ENCODE measurements at places on chromosomes 4 and X.

DNA sequence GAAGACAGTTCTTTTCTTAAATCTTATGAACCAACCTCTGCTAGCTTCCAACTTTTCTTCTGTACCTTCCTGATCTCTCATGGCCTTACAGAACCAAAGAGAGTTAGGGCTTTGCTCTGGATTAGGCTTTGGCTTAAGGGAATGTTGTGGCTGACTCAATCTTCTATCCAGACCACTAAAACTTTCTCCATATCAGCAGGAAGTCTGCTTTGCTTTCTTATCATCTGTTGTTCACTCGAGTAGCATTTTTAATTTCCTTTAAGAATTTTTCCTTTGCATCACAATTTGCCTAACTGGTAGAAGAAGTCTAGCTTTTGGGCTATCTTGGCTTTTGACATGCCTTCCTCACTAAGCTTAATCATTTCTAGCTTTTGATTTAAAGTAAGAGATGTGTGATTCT, 167.0 kb downstream of the TBCK start:
- DNase-seq: no peak

DNA sequence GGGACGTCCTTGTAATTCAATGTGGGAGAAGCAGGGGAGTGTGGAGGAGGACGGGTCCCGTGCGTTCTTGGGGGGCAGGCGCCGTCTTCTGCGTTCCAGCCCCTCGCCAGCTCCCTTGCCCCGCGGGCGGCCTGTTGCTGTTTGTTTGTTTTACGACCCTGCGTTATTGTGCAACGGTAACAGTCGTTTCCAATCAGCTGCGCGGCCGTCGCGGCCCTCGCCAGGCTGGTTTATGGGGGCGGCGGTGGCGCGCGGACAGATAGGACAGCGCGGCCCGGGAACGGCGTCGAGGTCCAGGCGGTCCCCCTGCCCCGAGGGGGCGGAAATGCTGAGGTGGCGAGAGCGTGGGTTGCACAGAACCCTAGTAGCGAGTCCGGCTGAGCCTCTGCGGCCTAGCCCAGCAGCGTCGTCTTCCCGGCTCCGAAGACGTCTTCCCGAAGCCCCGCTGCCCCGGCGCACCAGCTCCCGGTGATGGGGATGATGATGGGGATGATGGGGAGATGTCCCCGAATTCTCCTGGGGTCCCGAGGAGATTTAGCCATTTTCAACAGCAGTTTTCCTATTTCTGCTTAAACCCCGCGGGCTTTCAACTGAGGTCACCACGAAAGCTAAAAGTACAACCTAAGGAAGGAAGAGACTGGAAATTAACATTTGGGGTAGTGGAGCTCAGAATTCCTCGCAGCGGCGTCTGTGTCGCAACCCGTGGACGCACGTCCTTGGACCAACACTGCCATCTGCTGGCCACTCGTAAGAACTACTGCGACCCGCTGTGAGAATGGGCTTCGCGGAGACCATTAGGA, 4.8 kb downstream of the PDGFRA start:
- DNase-seq: peak; percentile 83

- DNase-seq: no peak
Measured at GRCh38 chr4:79446145-79446544, 38.1 kb upstream of the GK2 start.

GRCh38 chr4:53322696-53323095, 43.2 kb downstream of the SCFD2 start:
- no peak for DNase-seq

- no peak for DNase-seq
Measured at GRCh38 chrX:71102292-71102691, 4.2 kb downstream of the CXorf65 start.

DNA sequence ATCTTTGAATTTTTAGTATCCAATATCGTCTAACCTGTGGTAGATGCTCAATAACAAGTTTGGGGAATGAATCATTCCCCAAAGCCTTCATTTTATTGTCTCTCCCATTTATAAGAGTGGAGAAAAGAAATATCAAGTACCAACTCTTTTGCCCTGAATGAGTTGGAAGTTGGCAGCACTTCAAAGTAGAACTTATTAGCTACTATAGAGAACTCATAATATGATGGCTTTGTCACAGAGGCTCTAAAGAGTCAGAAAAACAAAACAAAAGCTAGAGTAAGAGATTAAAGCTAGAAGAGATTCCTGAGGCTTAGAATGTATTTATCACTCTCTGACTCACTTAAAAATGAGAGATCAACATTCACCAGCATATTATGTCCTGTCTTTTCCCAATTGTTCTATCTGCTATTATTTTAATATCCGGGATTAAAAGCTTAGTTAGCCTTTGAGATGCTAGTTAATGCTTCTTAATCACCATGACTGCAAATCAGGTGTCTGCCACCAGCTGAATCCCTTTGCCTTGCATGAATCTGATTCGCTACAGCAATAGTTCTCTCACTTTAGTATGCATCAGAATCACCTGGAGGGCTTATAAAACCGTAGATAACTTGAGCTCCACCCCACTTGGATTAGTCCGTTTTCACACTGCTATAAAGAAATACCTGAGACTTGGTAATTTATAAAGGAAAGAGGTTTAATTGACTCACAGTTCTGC, 77.9 kb downstream of the PALLD start:
- DNase-seq: peak; percentile 58

DNA sequence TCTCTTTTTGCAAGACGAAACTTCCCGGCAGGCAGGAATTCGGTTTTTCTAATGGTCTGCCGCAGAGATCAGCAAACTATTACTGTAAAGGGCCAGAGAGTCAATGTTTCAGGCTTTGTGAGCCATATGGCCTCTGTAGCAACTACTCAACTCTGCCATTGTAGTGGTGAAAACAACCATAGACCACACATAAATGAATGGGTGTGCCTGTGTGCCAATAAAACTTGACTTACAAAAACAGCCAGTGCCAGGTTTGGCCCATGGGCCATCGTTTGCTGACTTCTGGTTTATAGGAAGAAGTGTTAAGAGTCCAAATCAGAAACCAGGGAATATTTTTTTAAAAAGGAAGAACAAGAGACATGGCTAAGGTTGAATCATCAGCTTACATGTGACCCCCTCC, 163.0 kb downstream of the SH3KBP1 start:
- DNase-seq: no peak

- no peak for DNase-seq
Measured at GRCh38 chr4:9771034-9771433, 10.4 kb upstream of the DRD5 start.

GRCh38 chr4:3470244-3471097, 7.4 kb downstream of the DOK7 start:
- no peak for DNase-seq

DNA sequence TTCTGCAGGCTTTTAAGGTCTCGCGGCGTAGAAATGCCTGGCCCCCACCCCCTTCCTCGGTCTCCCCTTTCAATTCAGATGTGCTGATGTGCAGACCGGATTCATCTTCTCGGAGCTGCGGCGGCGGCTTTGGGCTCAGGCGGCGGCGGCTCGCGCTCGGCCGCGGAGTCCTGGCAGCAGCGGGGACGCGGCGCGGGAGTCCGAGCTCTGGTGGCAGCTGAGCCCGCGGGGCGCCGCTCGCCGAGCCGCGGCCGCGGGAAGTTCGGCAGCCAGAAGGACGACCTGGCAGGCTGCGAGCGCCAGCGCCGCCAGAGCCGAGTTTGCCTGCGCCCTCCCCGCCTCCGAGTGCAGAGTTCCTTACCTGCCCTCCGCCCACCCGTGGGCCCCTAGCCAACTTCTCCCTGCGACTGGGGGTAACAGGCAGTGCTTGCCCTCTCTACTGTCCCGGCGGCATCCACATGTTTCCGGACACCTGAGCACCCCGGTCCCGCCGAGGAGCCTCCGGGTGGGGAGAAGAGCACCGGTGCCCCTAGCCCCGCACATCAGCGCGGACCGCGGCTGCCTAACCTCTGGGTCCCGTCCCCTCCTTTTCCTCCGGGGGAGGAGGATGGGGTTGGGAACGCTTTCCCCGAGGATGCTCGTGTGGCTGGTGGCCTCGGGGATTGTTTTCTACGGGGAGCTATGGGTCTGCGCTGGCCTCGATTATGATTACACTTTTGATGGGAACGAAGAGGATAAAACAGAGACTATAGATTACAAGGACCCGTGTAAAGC, 448 bp downstream of the TLL1 start:
- DNase-seq: no peak

DNA sequence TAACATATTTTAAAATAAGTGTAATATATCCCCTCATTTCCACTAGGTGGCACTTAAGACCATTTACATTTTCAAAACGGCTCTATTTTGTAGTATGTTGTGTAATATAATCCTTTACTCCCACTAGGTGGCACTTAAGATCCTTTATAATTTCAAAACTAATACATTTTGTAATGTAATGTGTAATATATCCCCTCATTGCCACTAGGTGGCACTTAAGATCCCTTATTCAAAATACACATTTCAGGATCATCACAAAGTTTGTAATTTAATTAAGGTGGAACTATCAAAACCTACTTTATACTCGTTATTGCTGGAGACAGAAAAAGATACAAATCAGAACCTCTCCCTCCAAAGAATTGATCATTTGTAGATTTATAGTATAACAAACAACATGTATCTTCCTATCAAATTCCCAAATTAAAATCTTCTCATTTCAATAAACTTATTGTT, 132.5 kb downstream of the ARHGAP6 start:
- peak; percentile 76 for DNase-seq

DNA sequence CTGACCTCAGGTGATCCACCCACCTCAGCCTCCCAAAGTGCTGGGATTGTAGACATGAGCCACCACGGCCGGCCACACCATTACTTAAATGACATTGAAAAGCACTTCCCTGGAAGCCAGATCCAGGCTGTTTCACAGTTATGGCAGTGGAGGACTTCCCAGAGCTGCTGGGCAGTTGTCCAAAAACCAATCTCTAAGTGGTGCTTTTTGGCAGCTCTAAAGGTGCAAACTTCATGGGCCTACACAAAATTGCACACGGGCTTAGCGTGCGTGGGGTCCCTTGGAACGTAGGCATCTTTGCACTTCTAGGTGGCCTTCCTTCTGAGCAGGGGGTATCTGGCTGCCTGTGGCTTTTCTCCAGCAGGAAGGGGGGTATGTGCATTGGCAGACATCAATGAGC, 172.3 kb downstream of the SHOX start:
- no peak for DNase-seq

- no peak for DNase-seq
Measured at GRCh38 chr4:24229978-24230377, 340.1 kb upstream of the PPARGC1A start.

GRCh38 chrX:140817943-140818342, 108.4 kb downstream of the LINC00632 start:
- peak; percentile 11 for DNase-seq

GRCh38 chrX:40240844-40241243, 143.1 kb upstream of the BCOR start:
- no peak for DNase-seq

GRCh38 chrX:154381271-154381670, 2.2 kb downstream of the EMD start:
- no peak for DNase-seq

DNA sequence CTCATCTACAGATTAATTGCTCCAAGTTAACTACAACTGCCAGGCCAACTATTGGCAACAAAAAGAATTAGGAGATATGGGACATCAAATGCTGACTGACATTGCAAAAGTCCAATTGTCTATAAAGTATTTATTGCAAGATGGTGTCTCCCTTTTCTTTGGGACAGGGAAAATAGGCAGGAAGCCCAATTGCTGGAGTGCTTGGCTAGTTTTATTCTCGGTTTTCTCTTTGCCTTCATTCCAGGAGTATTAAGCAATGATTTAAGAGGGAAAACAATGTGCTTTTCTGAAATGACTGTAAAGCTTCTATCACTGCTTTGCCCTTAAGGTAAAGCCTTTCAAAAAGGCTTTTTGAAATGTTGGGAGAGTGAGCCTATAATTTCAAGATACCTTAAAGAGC, 62.8 kb upstream of the DIAPH2 start:
- no peak for DNase-seq

DNA sequence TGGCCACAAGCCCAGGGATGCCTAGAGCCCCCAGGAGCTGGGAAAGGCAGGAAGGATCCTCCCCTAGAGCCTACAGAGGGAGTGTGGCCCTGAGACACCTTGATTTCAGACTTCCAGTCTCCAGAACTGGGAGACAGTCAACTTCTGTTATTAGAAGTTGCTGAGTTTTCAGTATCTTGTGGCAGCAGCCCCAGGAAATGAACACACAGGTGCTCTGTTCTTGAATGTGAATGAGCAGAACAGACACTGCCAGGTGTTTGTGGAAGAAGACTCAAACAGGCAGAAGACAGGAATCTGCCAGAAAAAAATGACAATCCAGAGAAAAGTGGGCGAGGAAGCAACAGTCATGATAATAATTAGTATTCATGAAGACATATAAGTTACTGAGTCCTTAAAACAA, 64.5 kb upstream of the STS start:
- no peak for DNase-seq

DNA sequence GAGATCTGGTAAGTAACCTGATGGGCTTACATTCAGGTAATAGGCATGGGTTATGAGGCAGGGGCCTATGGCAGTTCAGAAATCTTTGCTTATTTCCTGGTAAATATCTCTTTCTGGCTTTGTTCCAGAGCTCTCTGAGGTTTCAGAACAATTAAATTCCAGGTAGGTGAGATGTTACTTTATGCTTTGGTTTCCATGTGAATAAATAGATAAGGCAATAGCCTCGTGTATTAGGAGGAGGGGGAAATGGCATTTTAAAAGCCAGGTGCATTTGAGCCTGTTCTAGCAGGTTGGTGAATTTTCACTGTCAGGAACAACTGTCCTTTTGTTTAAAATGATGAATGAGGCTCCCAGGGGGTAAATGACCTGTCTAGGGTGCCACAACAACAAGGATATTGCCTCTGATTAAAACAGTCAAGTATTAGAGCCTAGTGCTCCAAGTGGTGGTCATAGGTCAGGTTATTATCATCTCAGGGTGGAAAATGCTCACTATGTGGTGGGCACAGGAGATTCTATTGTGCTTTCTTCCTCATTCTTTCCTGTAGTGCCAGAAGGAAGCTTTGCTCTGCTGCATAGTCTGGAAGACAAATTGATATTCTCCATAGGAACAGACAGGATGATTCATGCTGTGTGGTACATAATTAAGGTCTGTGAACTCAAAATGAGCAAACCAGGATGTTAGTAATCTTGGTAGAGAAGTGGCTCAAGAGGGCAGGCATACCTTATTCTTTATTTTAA, 296.2 kb downstream of the INPP4B start:
- peak; percentile 78 for DNase-seq
